ENCODE measurements at places on chromosomes 4 and X.
A peak's percentile ranks its signal among the peaks of the same experiment; 100 is the strongest.

GRCh38 chr4:119661231-119661630 is 32.6 kb upstream of the PDE5A start:
- no peak for DNase-seq

GRCh38 chr4:110989125-110989524 is 366.2 kb upstream of the PITX2 start:
- DNase-seq: no peak

DNA sequence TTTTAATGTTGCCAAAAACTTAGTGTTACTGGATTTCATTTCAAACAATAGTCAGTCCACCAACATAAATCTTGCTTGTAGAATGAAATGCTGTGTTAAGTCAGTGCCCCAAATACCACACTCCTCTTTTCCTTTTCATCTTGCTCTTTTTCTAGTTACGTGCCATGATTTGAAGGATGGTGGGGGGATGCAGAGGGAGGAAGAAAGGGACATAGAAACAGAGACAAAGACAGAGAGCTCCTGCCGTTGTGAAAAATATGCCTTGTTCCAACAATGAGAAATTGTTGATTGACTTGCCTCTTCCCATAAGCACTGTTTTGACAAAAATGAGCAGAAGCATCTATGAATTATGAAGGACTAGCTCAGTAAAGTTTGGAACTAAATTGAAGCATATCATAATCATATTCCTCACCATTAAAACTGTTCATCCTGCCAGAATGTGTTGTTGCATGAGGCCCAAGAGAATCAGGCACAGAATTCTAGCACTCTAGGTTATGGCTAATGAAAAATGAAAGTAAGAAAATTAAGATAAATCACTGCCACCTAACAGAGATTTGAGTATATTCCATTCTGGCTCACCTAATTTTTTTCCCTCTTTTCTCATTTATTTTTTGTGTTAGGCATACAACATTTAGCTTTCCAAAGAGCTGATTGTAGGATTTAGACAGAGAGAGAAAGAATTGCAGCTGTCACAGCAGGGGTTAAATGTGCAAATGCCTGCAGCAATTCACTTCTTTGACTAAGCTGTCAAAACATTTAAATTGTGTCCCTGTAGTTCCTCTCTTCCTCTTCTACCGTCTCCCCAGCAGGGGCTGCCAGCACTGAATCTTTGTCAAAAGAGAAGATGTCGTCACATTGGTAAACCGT is 111.6 kb upstream of the PTPN13 start:
- DNase-seq: no peak

GRCh38 chr4:141730805-141731204 is 94.4 kb downstream of the IL15 start:
- DNase-seq: no peak

DNA sequence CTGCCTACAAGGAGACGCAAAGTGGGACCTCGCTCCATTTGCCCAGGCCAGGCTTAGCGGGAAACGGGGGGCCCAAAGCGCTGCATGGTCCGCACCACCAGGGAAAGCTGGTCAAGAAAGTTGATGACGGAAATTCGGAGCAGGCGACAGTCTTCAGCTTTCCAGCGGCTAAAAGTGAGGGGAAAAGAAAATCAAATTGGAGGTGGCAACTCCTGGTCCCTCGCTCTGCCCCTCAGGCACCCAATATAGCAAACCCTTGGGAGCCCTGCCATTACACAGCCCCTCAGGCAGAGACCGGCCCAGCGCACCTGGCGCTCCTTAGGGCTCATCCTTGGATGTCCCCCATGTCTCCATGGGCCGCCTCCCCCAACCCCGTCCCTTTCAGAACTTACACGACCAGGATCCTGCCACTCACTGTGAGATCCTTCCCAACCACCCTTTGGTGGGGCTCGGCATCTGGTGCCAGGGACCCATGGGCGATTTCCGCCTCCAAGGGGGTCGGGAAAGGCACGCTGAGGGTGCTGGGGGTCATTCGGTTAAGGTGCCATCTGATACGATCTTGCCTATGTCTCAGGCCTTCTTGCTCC is 1.1 kb downstream of the LAGE3 start:
- DNase-seq: no peak

GRCh38 chr4:74362347-74362746 is 2.6 kb upstream of the EREG start:
- DNase-seq: no peak

DNA sequence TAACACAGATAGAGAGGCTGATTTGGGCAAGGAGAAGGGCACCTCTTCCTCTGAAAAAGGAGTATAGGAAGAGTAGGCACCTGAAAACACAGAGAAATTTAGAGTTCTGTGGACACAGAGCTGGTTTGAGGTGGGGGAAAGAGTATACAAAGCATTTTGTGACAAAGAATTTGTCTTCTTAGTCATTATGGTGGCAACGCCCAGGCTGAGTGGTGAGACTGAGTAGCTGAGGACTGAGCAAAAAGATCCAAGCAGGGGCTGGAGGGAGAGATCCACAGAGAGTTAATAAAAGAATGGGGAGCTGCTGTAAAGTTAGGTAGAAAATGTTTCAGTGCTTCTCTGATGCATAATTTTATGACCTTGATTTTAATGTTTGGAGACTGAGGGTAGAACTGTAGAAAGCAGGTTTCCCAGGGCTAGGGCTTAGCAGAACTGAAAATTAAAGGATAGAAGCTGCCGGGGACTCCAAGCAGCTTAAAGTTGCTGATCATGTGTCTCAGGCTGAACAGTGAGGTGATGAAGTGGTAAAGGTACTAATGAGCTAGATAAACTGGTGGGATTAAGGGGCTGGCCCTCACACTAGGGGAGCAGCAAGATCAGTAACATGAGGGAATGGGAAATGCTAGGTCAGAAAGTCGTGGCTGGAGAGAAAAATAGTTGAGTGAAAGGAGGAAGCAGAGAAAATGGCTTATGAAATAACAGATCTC is 118.9 kb downstream of the CEP44 start:
- DNase-seq: no peak

GRCh38 chrX:153853180-153853901 is 23.0 kb upstream of the PDZD4 start:
- DNase-seq: no peak

DNA sequence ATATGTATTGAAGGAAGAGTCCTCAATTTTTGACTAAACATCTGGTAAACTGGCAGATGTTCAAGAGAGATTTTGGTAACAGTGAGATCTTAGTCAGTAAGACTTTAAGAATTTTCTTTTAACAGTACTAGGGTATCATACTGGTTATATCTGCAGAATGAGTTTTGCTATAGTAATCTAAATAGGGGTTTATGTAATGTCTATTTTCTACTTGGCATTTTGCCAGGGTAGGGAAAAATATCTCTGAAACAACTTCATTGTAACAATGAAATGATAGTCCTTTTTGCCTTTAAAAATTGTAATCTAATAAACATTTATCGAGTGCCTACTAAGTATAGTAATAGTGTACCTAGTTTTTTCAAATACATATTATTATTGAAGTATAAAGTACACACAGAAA is 32.1 kb downstream of the XK start:
- no peak for DNase-seq

GRCh38 chr4:119984996-119985395 is 81.7 kb downstream of the MAD2L1 start:
- DNase-seq: no peak

DNA sequence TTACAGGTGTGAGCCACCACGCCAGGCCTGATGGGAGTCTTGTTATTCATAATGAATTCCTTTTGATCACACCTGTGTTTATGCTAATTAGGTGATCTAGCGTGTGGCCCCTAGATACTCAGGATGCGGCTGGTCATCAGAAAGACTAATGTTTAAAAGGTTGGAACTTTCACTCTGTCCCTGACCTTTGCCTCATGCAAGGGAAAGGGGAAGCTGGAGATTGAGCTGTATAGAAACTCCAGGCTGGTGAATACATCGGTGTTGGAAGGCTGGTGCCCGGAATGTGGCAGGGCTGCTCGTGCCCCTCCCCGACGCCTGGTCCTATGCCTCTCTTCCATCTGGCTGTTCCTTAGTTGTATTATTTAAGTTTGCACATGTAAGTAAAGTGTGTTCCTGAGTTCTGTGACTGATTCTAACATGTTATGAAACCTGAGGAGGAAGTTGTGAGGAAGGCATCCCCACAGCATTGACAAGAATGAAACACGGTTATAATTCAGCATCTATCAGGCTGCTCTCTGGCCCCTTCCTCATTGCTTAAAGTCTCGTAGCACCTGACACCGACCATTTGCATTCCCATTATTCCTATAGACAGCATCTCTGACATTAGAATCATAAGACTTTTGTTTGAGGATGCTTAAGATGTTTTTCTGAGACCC is 28.9 kb downstream of the CASP3 start:
- DNase-seq: no peak

GRCh38 chrX:48179691-48180090 is 16.9 kb downstream of the SSX5 start:
- DNase-seq: no peak

- no peak for DNase-seq
Measured at GRCh38 chr4:36168127-36168878, 76.0 kb downstream of the ARAP2 start.

DNA sequence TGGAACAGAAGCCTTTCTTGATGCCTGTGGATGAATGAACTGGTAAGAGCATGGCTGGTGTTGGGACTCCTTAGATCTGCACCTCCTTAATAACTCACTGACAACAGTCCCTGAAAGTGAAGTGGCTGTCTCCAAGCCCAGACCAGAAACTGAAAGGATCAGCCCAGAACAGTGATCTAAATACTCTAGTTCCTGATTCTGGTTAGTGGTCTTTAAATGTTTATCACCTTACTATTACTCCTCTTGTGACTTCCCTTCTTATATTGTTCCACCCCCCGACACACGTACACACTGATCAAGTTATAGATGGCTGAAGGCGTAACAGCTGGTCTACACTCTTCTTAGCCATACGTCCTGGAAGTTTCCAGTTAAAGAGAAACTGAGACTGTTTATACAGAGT is 33.8 kb upstream of the ARMCX2 start:
- DNase-seq: no peak

GRCh38 chr4:178414881-178415446 is 972.7 kb upstream of the AGA start:
- no peak for DNase-seq

DNA sequence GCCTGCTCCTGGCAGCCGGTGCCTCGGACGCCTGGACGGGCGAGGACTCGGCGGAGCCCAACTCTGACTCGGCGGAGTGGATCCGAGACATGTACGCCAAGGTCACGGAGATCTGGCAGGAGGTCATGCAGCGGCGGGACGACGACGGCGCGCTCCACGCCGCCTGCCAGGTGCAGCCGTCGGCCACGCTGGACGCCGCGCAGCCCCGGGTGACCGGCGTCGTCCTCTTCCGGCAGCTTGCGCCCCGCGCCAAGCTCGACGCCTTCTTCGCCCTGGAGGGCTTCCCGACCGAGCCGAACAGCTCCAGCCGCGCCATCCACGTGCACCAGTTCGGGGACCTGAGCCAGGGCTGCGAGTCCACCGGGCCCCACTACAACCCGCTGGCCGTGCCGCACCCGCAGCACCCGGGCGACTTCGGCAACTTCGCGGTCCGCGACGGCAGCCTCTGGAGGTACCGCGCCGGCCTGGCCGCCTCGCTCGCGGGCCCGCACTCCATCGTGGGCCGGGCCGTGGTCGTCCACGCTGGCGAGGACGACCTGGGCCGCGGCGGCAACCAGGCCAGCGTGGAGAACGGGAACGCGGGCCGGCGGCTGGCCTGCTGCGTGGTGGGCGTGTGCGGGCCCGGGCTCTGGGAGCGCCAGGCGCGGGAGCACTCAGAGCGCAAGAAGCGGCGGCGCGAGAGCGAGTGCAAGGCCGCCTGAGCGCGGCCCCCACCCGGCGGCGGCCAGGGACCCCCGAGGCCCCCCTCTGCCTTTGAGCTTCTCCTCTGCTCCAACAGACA is 4.4 kb downstream of the SOD3 start:
- no peak for DNase-seq

DNA sequence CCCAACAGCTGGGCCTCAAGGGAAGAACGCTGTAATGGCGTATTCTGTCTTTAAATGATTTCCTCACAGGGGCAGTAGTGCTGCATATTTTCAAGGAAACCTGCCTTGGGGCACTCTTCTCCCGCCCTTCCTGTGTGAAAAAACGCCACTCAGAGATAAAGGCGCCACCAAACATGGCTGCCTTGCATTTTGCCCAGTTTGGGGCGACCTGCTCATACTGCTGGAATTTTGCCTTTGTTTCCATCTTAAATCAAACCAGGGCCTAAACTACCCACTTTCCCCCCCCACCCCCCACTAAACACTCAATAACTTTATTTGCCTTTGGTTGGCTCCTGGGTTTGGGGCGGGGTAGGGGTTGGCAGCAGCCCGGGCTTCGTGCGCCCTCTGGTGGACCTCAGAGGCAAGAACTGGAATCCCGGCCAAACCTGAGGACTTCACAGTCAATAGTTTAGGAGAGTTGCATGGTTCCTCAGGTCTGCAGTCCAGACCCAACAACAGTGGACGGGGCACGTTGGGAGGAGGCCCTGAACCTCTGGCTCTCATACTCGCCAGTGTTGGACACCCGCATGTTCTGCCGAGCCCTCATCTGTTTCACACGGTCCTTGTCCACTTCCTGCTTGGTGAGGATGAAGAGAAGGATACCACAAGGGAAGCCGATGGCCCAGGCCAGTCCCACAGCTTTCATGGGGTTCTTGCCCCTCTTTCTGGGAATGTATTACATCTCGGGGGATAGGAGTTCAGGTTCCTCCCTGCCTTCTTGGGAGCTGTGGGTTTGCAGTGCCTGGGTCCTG is 220.1 kb upstream of the STK26 start:
- DNase-seq: no peak

- DNase-seq: no peak
Measured at GRCh38 chrX:99091459-99091858, 1318.6 kb downstream of the PCDH19 start.

DNA sequence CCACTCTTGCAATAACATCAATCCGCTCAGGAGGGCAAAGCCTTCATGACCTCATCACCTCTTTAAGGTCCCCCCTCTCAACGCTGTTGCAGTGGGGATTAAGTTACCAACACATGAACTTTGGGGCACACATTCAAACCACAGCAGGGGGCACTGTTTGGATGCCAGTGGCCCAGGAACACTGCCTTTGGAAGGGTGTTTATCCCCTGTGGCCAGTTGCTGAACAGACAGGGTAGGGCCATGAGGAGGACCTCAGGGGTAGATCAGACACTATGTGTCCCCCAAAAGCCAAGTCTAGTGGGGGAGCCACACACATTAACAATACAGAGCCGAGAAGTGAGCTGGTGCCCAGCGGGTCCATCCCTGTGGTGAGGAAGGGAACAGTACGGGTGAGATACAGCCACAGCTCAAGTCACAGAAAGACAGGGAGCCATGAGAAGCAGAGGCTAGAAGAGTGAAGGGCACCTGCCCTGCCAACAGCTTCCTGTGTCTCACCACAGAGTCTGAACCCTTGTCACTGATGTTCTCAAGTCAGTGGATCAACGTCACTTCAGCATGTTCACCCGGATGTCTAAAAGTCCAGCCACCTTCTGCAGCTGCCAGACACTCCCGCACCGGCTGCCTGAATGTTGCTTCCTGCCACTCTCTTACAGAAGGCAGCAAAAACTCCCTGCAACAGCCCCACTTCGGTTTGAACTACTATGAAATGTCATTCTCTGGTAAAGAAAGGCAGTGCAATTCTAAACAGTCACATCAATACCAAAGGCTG is 19.9 kb upstream of the MXD4 start:
- DNase-seq: peak; percentile 61

GRCh38 chrX:119880076-119880475 is 8.4 kb downstream of the NDUFA1 start:
- no peak for DNase-seq

All from stimulated activated CD8-positive, alpha-beta memory T cell treated with anti-CD3 and anti-CD28 coated beads, Interleukin-4, amount 100 ng/mL, for 1 hour (primary cell).